ENCODE measurements at places on chromosomes 12 and 14.

GRCh38 chr14:71328183-71328582, 420.9 kb downstream of the PCNX1 start:
- no peak for DNase-seq

- no peak for DNase-seq
Observed at GRCh38 chr14:60221457-60221856, 27.6 kb upstream of the PPM1A start.

- no peak for DNase-seq
Observed at GRCh38 chr12:96980991-96981414, 73.9 kb downstream of the NEDD1 start.

DNA sequence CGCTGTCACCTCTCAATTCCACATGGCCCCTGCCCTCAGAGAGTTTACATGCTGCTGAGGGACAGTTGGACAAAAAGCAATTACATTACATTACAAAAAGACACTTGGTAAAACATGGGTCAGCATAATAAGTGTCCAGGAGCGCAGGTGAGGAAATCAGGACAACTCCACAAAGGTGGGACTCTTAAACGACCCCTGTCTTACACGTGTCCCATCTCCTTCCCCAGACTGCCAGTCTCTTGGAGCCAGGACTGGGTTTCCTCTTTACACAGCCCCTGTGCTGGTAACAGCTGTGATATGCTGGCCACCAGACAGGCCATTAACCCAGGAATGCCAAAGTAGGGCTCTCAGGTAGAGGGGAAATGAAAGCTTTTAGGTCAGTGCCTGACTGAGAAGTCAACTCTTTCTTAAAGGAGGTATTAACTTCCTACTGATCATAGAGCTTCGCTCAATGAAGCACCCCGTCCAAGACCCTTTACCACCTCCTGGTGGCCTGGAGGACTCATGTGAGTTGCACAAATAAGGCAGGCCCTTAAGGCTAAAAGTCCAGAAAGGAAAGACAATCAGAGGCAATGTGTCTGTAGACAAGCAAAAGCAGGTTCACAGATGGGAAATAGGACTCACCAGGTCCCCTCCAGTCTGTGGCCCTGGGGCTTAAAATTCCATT, 55.5 kb downstream of the ANO2 start:
- DNase-seq = peak; percentile 22

DNA sequence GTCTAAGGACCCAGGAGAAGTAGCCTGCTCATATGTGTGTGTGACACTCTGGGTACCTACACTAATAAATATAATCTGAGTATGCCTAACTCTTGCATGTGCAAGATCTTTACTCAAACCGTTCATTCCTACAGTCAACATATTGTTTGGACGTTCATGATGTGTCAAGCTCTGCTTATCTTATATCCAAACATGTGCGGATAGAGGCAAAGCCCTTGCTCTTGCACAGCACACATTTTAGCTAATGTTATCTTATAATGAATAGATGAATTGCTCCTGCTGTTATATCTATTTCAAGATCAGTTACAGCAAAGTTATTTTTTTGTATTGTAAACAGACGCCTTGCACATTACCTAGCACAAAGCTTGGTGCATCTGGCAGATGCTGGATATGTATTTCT, 228.4 kb upstream of the FLRT2 start:
- no peak for DNase-seq

GRCh38 chr12:105228494-105228893, 7.5 kb downstream of the APPL2 start:
- DNase-seq = no peak
